ENCODE measurements at places on chromosomes 11 and 22.

GRCh38 chr11:96185220-96185768, 157.7 kb downstream of the MAML2 start:
- DNase-seq, result no peak

DNA sequence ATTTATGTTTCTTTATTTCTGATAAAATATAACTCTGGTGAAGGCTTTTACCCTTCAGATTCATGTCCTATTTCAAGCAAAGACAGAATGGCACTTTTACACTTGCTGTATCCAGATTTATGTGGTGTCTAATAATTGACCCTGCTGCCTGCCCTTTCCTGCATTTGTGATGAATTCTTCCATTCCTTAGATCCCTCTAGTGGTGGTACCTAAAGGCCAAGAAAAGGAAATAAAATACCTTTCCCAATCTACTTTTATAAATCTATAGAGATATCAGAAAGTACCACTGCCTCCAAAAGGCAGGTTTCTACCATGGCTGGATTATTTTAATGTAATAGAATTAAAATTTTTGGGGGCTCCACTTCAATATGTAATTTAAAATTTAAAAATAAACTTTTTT, 34.2 kb downstream of the CCDC81 start:
- no peak for DNase-seq

DNA sequence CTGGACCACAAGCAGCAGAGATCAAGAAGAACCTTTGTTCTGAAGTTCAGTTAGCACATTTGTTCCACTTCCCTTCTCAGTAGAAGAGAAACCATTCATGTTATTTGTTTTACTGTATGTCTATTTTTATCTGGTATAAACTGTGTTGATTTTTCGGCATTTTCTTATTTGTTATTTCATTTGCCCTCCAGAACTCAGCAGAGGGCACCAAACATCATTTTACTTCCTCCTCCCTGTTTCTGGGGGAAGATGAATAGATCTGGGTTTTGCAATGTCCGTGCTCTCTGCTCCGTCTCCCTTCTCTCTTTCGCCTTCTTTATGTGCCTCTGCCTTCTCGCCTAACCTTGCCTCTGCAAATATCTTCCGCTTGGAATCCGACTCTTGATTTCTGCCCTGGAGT, 366.9 kb downstream of the NTM start:
- no peak for DNase-seq

- no peak for DNase-seq
Observed at GRCh38 chr11:23425381-23425780, 565.1 kb upstream of the CCDC179 start.

GRCh38 chr11:33177676-33178336, 16.5 kb upstream of the CSTF3 start:
- DNase-seq, result no peak

DNA sequence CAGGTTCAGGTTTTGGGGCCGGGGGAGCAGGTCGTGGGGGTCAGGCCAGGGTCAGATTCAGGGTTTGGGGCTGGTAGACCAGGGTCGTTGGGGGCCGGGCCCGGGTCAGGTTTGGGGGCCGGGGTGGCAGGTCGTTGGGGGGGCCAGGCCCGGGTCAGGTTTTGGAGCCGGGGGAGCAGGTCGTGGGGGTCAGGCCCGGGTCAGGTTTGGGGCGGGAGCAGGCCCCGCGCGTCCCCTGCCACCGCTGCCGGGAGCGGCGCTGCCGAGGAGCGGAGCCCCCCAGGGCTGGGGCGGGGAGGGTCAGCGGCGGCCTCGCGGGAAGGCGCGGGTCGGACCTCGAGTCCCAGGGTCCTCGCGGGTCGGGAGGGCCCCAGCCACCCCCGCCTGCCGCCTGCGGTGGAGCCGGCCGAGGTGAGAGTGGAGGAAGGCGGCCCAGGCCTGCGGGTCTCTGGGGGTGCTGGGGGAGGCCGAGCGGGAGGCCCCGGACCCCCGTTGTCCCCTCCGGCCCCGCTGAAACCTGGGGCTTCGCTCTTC, 535 bp downstream of the TRABD start:
- no peak for DNase-seq

DNA sequence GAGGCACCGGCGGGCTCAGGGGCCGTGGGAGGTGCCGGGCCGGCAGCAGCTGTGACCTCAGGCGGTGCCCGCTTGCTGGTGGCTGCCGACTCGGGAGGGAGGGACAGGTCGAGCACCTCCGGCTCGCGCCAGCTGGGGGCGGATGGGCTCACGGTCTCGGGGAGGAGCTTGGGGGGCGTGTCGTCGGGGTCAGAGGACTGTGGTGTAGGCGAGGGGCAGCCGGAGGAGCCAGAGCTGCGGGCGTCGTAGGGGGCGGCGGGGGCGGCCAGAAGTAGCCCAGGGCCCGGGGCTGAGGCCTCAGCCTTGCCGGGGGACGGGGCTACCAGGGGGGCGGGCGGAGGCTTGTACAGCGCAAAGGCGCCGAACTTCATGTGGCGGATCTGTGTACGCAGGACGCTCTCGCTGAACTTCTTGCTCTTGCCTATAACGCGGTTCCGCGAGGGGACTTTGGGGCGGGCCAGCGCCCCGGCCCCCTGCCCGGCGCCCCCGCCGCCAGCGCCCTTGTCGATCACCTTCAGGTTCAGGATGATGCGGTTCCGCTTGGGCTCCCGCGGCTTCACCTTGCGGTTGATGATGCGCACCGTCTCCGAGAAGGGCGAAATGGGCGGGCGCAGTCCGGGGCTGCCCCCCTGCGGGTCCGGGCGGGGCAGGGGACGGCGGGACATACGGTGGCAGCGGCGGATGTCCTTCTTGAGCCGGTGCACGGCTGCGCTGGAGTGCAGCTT, 5.5 kb downstream of the CBX6 start:
- DNase-seq, result no peak

- DNase-seq, result no peak
Observed at GRCh38 chr11:85805387-85805786, 5.6 kb downstream of the SYTL2 start.

- DNase-seq, result no peak
Observed at GRCh38 chr11:102767800-102768199, 12.6 kb downstream of the MMP10 start.

DNA sequence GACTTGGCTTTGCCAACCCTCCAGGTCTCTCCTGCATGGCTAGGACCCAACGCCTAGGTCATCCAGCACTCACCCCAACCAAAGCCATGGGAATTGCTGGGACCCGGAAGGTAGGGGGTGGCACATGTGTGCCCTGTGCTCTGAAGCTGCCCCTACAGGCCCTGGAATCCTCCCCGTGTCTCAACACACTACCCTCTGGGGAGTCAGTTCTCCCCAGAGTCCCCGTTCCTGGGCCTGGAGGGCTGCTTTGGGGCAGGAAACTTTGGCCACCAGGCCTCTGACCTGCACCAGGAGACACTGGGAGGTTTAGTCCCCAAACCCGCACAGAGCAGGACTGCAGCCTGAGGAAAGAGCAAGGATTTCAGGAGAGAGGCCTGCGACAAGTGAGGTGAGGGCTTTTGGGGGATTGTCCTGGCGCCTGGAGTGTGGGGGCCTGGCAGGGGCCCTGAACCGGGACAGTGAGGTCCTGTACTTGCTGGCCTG, 495 bp upstream of the IFITM1 start:
- DNase-seq, result no peak

GRCh38 chr11:92390783-92391182, 166.2 kb downstream of the FAT3 start:
- no peak for DNase-seq

- DNase-seq, result no peak
Observed at GRCh38 chr11:91972665-91973266, 251.9 kb upstream of the FAT3 start.

GRCh38 chr11:47137476-47137875, 39.2 kb downstream of the ARFGAP2 start:
- no peak for DNase-seq

DNA sequence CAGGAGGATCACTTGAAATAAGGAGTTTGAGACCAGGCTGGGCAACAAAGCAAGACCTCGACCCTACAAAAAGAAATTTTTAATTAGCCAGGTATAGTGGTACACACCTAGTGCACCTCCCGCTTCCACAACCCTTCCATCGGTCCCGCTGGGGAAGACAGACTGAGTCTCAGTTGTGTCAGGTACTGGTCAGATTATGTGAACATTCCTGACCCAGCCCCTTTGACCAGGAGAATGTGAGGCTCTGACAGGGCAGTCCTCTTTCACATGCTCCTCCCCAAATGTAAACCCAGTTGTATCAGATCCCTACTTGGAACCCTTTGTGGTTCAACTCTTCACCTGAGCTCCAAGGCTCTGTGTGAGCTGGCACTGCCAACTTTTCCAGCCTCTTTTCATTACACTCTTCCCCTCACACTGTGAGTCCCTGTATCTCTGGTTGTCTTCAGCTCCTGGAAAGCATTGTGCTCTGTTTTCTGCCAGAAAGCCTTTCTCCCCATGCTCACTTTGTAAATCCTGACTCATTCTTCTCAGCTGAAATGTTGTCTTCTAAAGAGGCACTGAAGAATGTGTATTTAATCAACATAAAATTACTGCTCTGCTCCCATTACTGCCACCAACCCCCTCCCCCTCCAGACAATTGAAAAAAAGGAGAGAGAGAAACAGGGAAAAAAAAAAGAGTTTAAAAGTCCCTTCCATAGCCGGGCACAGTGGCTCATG, 2.1 kb upstream of the TTLL12 start:
- no peak for DNase-seq

GRCh38 chr11:30172883-30173311, 57.9 kb upstream of the FSHB start:
- no peak for DNase-seq

DNA sequence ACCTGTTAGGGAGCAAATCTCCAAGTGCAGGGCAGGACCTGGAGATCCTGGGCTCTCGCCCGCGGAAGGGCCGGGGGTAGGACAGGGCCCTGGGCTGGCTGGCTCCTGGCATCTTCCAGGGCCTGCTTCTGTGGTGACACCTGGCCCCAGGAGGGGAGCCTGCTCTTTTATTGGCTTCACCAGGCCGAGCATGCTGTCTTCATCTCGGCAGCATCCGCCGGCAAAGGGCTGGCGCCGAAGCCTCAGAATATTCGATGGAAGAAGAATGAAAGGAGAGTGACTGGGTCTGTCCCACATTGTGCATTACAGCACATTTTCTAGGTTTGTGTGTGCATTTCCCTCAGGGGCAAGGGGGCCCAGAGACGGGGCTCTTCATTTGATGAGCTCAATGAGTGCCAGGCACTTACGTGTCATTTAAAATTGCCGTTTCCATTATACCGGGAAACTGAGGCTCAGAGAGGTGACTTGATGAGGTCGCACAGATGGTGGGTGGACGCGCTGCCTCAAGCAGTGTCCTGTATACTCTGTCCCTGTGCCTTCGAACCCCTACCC, 70.0 kb downstream of the RBX1 start:
- peak; percentile 1 for DNase-seq

- DNase-seq, result peak; percentile 16
Observed at GRCh38 chr11:77472991-77473800, 698 bp downstream of the PAK1 start.

DNA sequence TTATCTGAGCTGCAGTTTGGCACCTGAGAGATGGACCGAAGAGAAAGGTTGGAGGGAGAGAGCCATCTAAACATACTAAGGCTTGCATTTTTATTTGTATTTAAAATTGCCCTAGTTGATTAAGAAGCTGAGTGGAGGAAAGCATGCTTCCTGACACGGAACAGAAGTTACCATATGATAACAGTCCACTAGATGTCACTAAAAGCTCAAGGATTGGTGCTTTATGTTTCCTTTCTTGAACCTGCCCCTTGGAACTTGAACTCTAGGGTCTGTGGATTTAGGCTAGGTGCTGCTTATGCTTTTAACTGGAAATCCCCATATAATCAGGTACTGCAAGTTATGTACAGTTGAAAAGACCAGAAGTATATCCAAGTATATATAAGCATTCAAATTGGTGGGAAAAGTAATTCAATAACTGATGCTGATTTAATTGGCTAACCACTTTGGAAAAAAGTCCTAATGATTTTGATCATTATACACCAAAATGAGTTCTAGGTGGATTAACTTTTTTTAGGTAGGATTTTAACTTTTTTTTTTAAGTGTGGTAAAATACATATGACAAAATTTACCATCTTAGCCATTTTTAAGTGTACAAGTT, 9.5 kb downstream of the RBMXL2 start:
- no peak for DNase-seq

- DNase-seq, result no peak
Observed at GRCh38 chr11:11401960-11402535, 49.0 kb upstream of the CSNK2A3 start.

GRCh38 chr11:130181295-130182272, 22.0 kb downstream of the ST14 start:
- DNase-seq, result no peak
